ENCODE measurements at places on chromosomes 3 and 15.

DNA sequence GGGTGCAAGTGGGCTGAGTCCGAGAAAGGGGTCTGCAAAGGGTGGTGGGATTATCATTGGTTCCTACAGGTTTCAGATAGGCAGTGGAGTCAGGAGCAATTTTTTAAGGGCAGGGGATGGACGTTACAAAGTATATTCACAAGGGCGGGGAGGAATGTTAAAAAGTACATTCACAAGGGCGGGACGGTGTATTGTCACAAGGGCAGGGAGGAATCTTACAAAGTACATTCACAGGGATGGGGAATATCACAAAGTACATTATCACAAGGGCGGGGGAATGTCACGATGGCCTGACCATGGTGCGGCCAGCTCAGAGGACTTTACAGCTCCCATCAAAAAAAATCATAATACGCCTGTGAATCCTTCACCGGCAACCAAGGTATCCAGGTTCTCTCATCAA lies 20.6 kb upstream of the TEX55 start:
- H3K27ac ChIP-seq: no peak overlapping the region
- no peaks in the 10 kb centered on the region for H3K4me1 ChIP-seq
- no peak for DNase-seq
- no peak overlapping the region for H3K4me3 ChIP-seq
- no peaks in the 10 kb centered on the region for H3K36me3 ChIP-seq

DNA sequence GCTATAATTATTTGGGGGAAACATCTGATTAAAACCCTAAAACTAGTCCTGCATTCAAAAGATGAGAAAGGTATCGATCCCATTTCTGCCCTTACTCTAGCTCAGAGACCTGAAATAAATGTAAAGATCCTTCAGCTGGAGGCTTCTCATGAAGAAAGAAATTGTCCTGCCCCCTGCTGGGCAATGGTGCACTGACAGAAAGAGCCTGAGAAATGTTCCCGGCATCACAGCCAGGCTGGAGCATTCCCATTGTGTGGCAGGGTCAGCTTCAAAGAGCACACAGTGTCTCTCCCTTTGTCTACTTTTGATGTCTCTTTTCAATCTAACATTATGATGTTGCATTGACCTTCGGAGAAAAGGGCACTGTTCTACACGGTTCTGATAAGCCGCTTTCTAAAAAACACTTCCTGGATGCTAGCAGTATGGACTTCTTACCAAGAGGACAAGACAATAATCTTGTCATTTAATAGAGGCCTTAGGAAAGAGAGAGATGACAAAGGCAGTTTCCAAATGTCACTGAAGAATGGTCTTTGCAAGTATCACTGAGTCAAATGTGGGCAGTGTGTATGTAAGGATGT lies 287.5 kb downstream of the MAGI1 start:
- no peaks in the 10 kb centered on the region for H3K36me3 ChIP-seq
- DNase-seq: no peak
- no peak overlapping the region for H3K4me3 ChIP-seq
- H3K27ac ChIP-seq: no peak overlapping the region

- H3K27me3 ChIP-seq: no peaks in the 10 kb centered on the region
- peaks cover under 1% of the 10 kb centered on the region for H3K36me3 ChIP-seq
- no peak overlapping the region for H3K4me3 ChIP-seq
Measured at GRCh38 chr3:33074217-33075067, 22.5 kb downstream of the GLB1 start.

DNA sequence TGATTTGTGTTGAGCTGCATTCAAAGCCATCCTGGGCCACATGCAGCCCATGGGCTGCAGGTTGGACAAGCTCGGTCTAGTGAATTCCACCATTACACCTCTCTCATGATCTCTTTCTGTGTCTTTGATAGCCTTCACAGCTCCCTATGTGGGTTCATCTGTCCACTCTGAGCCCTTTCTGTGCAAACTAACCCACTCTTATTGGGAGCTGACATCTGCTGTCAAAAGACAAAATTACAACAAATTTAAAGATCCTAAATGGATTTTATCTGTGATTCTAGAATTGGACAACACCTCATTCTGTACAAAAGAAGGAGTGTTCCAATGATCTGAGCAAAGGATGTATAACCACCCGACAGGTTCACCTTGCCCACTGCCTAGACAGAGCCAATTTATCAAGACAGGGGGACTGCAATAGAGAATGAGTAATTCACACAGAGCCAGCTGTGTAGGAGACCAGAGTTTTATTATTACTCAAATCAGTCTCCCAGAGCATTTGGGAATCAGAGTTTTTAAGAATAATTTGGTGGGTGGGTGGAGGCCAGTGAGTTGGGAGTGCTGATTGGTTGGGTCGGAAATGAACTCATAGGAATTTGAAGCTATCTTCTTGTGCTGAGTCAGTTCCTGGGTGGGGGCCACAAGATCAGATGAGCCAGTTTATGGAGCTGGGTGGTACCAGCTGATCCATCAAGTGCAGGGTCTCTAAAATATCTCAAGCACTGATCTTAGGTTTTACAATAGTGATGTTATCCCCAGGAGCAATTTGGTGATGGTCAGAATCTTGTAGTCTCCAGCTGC lies 2.6 kb upstream of the XYLB start:
- H3K27ac ChIP-seq: no peak overlapping the region
- DNase-seq: no peak
- H3K36me3 ChIP-seq: no peaks in the 10 kb centered on the region
- H3K4me1 ChIP-seq: no peaks in the 10 kb centered on the region

DNA sequence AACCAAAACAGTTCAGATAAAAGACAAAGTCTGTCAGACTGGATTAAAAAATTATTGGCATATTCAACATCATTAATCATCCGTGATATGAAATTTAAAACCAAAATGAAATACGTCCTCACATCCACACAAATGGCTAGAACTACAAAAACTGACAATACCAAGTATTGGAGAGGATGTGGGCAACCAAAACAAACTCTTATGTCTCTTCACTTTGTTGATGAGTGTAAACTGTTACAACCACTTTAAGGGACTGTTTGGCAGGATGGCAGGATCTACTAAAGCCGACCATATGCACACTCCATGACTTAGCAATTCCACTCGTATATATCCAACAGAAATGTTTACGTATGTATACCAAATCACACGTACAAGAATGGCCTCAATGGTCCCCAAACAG lies 24.8 kb upstream of the C15orf40 start:
- no peaks in the 10 kb centered on the region for H3K36me3 ChIP-seq
- H3K27me3 ChIP-seq: no peaks in the 10 kb centered on the region
- H3K27ac ChIP-seq: no peak overlapping the region
- no peak overlapping the region for H3K4me3 ChIP-seq

GRCh38 chr15:60155661-60156060 lies 151.6 kb downstream of the FOXB1 start:
- no peak overlapping the region for H3K4me3 ChIP-seq
- H3K36me3 ChIP-seq: no peaks in the 10 kb centered on the region
- peaks cover 4% of the 10 kb centered on the region for H3K27me3 ChIP-seq
- no peaks in the 10 kb centered on the region for H3K4me1 ChIP-seq

DNA sequence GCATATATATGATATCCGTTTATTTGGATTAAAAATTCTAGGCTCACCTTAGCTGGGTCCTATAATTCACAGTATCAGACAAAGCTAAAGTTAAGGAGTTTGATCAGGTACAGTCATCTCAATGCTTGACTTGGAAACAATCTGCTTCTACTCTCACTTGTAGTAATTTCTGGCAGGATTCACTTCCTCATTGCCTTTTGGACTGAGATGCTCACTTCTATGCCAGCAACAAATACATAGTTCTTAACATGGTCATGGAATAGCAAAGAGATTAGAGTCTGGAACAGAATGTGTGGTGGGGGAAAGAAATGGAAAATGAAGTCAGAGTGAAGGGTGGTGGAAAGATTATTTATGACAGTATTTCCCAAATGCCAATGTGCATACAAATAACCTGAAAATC lies 693.6 kb downstream of the CADM2 start:
- no peaks in the 10 kb centered on the region for H3K27me3 ChIP-seq
- no peak overlapping the region for H3K27ac ChIP-seq
- DNase-seq: no peak
- no peaks in the 10 kb centered on the region for H3K4me1 ChIP-seq

DNA sequence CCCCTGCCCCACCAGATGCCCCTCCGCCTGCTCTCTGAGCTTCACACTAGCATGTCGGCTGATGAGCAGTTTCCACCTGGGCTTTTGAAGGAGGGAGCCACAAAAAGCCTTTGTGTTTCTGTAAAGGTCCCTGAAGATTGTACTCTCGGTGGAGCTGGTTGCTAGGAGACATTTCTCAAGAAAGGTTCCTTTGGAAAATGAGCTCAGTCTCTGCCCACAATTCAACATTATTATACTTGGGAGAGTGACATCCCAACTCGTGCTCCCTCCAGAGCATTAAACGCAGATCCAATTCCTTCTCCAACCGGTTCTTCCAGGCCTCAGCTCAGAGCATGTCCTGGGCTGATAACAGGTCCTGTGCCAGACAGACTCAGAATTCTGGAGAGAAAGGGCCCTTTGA lies 26.8 kb upstream of the FAM107A start:
- no peak overlapping the region for H3K4me3 ChIP-seq
- H3K36me3 ChIP-seq: no peaks in the 10 kb centered on the region
- H3K4me1 ChIP-seq: peaks cover 2% of the 10 kb centered on the region
- no peak for DNase-seq

DNA sequence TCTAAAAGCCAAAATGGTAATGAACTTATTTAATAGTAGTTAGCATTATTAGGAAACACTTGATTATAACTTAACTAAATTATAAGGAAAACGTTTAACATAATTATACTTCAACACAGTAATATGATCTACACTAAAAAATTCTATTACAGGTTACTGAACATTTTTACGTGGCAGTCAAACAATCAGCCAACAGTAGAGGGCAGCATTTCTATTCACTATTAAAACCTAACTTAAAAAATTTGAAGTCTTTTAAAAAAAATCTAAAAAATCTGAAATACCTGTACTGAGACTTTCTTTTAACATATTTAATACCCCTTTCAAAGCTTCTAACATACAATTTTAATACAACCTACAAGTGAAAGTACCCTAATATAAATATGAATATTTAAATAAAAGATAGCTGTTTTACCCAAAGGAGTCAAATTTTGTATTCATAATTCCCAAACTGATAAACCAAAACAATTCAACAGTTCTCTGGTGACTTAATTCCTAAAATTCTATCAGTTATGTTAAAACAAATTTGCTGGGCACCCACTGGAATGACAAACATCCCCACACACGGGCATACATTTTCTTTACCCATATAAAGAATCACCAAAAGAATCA lies 41.5 kb downstream of the DLG1 start:
- no peaks in the 10 kb centered on the region for H3K27me3 ChIP-seq
- H3K4me1 ChIP-seq: peaks cover 48% of the 10 kb centered on the region
- H3K36me3 ChIP-seq: no peaks in the 10 kb centered on the region
- H3K4me3 ChIP-seq: no peak overlapping the region

- H3K36me3 ChIP-seq: no peaks in the 10 kb centered on the region
- H3K4me1 ChIP-seq: peaks cover 30% of the 10 kb centered on the region
- H3K27me3 ChIP-seq: no peaks in the 10 kb centered on the region
- H3K27ac ChIP-seq: no peak overlapping the region
- H3K4me3 ChIP-seq: no peak overlapping the region
Measured at GRCh38 chr3:186989429-186989828, 59.1 kb downstream of the ST6GAL1 start.

DNA sequence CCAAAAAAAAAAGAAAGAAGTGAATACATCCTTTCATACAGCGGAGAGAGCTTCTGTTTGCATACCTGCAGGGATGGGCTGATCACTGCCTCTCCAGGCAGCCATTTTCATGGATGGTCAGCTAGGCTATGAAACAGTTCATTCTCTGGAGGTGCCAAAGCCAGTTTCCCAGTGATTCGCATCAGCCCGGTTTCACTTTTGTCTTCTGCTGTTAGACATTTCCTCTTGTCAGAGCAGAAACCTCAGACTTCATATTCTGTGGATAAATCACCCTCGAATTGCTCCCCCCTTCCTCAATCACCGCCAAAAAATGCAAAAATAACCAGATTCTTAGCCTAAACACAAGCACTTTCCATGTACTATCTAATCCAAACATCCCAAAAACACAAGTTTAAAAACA lies 225.6 kb downstream of the ADAMTS9 start:
- no peak for DNase-seq
- H3K4me1 ChIP-seq: no peaks in the 10 kb centered on the region
- H3K27me3 ChIP-seq: no peaks in the 10 kb centered on the region
- no peak overlapping the region for H3K4me3 ChIP-seq

- no peaks in the 10 kb centered on the region for H3K36me3 ChIP-seq
- H3K27ac ChIP-seq: no peak overlapping the region
- H3K4me3 ChIP-seq: no peak overlapping the region
- H3K4me1 ChIP-seq: peaks cover 18% of the 10 kb centered on the region
- DNase-seq: no peak
Measured at GRCh38 chr15:56950979-56951378, 32.5 kb downstream of the TCF12 start.

- DNase-seq: no peak
- no peaks in the 10 kb centered on the region for H3K4me1 ChIP-seq
- H3K27me3 ChIP-seq: no peaks in the 10 kb centered on the region
- H3K4me3 ChIP-seq: no peak overlapping the region
- no peak overlapping the region for H3K27ac ChIP-seq
Measured at GRCh38 chr3:71016178-71016845, 567.2 kb downstream of the FOXP1 start.

- no peak overlapping the region for H3K4me3 ChIP-seq
- H3K36me3 ChIP-seq: no peaks in the 10 kb centered on the region
Measured at GRCh38 chr3:126119008-126119675, 35.2 kb upstream of the SLC41A3 start.

DNA sequence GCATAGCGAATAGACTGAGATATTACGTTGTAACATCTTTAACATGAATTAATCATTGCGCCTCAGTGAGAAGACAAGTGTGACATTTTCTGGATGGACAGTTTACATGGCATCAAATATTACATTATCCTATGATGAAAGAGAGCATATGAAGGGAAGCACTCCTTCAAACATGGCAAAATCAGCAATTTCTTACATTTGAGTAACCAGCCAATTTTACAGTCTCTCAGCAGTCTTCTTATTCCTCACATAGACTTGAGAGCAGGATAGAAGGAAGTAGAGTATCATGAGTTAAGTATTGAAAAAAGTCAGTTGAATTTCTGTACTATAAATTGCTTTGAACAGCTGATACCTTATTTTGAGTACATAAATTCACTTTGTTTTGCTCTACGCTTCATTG lies 38.9 kb downstream of the FANCI start:
- H3K36me3 ChIP-seq: no peaks in the 10 kb centered on the region
- no peaks in the 10 kb centered on the region for H3K27me3 ChIP-seq
- H3K27ac ChIP-seq: no peak overlapping the region
- no peak for DNase-seq

DNA sequence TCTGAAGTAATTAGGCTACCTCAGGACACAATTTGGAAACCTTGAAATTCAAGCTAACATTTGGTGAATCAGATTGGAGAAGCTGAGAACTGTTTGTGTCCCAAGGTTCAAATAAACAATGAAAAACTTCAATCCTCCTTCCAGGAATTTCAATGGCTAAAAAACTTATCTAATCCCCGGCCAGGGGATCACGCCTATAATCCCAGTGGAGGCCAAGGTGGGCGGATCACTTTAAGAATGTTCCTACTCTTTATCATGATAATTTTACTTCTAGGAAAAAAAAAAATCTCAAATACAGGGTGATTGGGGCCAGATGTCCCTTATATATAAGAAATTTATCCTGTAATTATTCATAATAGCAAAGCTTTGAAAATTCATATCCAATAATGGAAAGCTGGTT lies 139.0 kb downstream of the CPNE4 start:
- no peak for DNase-seq
- no peaks in the 10 kb centered on the region for H3K27me3 ChIP-seq
- no peaks in the 10 kb centered on the region for H3K36me3 ChIP-seq
- no peak overlapping the region for H3K4me3 ChIP-seq
- no peaks in the 10 kb centered on the region for H3K4me1 ChIP-seq
